Gastroesophageal sphincter (tissue), 4 donors: ENCODE measurements at places on chromosomes 12 and 14. TPM values are rescaled to one million over a fixed set of nuclear protein-coding genes. Genes with fewer than 3 reads are reported as not detected.

DLGAP5 gene
- not detected for total RNA-seq

ACOT6 gene
- not detected for total RNA-seq

DNA sequence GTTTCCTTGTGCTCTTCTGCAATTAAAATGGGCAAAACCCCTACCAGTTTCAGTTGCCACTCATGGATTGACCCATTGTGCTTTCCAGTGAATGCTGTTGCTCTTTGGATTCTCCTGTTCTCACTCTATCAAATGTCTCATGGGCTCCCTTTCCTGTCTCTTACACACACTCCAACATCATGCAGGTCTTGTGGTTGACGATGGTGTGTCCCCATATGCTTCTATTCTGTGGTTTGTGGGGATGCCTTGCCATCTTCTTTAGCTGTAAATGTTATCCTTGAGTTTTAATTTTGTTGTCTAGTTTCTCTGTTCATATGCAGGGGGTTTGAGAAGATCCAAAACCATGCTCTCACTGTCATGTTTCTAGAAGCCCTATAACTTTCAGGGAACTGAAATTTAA lies 31.9 kb upstream of the FBXO34 start:
- no peak for ATAC-seq

DNA sequence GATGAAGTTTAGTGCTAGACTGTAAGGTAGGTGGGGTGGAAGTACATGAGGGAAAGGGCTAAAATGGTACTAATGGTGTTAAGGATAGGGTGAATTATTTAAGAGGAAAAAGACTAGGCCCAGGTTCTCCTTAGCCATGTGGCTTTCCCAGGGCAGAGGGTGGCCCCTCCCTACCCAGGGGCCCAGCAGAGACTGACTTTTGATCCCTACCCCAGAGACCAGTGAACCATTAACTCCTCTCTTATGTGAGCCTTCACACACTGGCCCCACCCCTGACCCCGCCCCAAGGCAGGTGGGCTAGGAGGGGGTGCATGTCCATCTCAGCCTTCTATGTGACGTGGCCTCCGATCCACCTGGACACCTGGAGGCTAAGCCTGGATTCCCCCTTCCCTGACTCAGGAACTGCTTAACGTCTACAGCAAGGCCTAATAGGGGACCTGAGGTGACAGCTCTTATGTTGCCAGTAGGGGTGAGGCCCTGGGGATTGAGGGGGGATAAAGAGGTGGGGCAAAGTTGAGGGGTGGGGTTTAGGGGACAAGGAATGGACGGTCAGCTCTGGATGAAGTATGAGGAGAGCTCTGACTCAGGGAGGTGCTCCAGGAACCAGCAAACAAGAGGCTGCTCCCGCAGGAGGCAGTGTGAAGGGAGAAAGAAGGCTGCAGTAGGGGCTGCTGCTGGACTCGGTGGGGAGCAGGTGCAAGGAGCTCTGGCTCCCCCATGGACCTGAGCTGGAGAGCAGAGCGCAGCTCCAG lies 757 bp downstream of the SLC39A5 start:
- ATAC-seq: no peak

GRCh38 chr12:19058235-19059021 lies 71.1 kb upstream of the PLEKHA5 start:
- peak; percentile 7 for ATAC-seq
